ENCODE measurements at places on chromosomes 1 and 21. TPM values are rescaled to one million over a fixed set of nuclear protein-coding genes. Genes with fewer than 3 reads are reported as not detected.
A peak's percentile ranks its signal among the peaks of the same experiment; 100 is the strongest.

The KRTAP10-10 gene
- not detected for total RNA-seq

The CFAP45 gene
- total RNA-seq, result 4.2 TPM

The VAV3 gene
- total RNA-seq, result 5.7 TPM

The NOS1AP gene
- total RNA-seq, result 1.8 TPM

The MYOC gene
- not detected for total RNA-seq

The KCNAB2 gene
- 31.6 TPM for total RNA-seq

DNA sequence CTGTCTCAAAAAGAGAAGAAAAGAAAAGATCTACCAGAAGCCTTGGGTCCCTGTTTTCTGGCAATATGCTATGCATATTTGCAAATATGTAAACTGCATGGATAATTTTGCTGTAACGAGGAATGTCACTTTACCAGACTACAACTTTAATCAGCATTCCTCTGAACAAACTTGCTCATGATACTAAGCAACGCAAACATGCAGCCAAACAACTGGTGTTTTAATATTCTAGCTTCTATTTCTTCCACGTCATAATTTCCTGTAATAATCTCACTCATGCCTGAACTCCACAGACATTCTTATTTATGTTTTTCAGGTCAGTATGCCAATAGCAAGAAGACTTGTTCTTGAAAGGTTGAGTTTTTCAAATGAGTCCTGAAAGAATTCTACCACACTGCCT, 114.1 kb downstream of the SIM2 start:
- DNase-seq, result no peak

- DNase-seq, result no peak
Observed at GRCh38 chr1:205422993-205423642, 1.3 kb upstream of the LEMD1 start.

DNA sequence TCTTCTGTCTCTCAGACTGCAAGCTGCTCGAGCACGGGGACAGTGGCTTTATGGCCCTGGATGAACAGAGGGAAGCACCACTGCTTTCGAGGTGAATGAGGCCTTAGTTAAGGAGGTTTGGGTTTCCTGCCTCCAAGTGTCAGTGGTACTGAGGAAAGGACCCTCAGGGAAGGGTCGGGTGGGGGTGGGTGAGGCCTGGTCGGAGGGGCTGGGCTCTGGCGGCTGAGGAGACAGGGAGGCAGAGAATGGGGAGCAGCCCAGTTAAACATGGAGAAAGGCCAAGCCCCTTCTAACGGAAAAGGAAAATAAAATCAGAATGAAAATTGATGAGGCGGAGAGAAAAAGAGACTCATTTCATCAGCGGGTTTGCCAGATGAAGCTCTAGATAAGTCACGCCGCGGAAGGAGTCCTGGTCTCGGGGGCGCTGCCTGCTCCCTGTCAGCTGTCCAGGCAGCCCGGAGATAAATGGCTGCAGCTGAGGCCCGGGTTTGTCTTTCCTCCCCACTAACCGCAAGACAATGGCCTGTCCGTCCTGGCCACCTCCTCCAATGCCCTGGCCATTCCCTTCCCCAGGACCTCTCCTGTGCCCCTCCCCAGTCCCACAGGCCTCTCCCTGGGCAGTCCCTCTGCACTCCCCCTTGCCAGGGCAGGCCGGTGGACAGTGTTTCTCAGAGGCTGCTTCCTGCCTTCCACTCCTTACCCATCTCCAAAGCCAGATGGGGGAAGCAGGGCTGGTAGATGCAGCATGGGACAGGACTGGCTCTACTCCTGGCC, 55.2 kb downstream of the LRRN2 start:
- no peak for DNase-seq

DNA sequence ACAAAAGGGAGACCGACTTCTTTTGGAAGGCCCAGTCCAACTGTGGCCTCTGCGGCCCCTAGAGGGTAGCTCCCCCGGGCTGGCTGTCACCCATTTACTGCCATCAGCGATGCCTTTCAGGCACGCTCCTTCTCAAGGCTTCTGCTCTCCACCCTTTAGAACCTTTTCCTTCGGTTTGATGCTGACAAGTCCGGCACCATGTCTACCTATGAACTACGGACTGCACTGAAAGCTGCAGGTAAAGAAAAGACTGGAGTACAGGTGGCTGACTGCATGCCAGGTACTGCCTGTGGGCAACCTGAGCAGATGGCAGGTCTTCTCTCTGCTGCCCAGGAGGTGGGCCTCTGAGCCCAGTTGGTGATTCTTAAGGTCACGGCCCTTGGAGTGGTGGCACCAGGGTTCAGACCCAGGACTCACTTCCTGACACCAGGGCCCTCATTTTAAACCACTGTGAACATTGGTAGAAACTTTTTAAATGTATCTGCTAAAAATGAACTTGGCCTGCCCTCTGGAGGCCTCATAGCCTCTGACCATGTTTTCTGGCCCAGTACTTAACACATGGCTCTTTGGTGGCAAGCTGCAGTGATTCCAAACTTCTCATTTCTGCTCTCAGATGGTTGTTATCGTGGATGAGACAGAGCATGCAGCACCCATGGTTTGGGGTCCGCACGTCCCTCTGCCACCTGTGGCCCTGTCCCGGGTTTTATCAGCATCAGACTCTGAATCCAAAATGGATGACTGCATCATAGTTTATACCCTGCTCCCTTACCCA, 45.7 kb downstream of the CAPN9 start:
- DNase-seq, result no peak

GRCh38 chr1:41225495-41225894, 16.6 kb downstream of the SCMH1 start:
- no peak for DNase-seq

- no peak for DNase-seq
Observed at GRCh38 chr1:9435153-9435636, 104.1 kb upstream of the SLC25A33 start.

GRCh38 chr21:25330266-25330665, 277.0 kb downstream of the MRPL39 start:
- DNase-seq, result no peak

GRCh38 chr1:41670217-41670957, 185.9 kb upstream of the EDN2 start:
- peak; percentile 79 for DNase-seq

- DNase-seq, result no peak
Observed at GRCh38 chr1:25487628-25488027, 55.8 kb upstream of the LDLRAP1 start.

DNA sequence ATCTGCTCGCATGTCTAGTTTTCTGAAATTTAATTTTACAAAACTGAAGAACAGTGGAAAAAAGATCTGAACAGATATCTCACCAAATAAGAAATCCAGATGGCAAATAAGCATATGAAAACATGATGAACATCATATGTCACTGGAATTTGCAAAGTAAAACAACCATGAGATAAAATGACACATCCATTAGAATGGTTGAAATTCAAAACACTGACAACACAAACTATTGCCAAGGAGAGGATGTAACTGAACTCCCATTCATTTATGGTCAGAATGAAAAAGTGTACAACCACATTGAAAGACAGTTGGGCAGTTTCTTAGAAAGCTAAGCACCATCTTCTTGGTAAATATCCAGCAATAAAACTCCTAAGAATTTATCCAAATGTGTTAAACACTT, 312.7 kb upstream of the NCAM2 start:
- DNase-seq, result no peak

GRCh38 chr1:26378088-26378878, 5.7 kb upstream of the ZNF683 start:
- DNase-seq, result peak; percentile 98

DNA sequence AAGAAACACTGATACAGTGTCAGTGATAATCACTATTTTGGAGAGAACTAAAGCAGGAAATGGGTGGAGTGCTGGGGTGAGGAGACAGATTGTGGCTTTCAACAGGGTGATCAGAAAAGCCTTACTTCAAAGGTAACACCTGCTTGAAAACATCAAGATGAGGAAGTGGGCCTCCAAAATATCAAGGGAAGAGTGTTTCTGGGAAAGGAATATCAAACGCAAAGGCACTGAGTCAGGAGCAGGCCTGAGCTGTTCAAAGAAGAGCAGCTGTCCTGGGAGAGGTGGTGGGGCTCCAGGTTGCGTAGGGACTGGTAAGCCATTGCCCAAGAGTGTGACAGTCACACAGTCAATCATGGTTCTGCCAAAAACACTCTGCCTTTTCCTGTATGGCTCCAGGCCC, 47.1 kb upstream of the ATP1A1 start:
- no peak for DNase-seq

GRCh38 chr1:56423716-56424115, 155.6 kb downstream of the PLPP3 start:
- DNase-seq, result no peak

- DNase-seq, result peak; percentile 44
Observed at GRCh38 chr1:160519642-160520435, 3.2 kb downstream of the SLAMF6 start.

DNA sequence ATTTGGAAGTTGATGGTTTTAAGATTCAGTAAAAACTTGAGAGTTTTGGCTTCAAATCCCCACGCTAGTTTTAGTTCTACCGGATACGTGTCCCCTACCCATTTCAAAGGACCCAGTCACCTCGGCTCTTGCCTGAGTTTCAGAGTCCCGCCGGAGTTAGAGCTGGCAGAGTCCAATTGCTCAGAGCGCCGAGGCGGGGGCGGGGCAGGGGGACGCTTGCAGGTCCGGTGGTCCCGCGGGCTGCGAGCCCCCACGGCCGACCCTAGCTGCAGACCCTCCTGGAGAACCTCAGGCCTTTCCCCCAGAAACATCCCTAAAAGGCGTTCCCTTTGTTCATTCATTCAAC, 765 bp upstream of the VPS45 start:
- no peak for DNase-seq

DNA sequence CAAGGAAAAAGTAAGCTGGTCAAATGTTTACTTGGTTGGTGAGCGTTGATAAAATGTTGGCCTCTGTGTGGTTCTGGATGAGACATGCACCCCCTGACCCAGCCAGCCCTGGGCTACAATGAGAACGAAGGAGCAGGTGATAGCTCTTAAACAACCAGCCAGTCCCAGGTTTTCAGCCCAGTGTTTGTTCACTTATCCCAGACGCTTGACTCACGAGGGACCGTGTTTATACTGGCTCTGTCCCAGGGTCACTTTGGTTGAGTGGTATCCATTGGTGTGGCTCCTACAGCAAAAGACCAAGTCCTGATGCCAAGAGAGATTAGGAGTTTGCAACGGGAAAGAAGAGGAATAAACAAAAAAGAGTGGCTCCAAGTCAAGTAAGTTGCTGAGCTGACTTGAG, 86.9 kb downstream of the KCNJ15 start:
- peak; percentile 71 for DNase-seq

DNA sequence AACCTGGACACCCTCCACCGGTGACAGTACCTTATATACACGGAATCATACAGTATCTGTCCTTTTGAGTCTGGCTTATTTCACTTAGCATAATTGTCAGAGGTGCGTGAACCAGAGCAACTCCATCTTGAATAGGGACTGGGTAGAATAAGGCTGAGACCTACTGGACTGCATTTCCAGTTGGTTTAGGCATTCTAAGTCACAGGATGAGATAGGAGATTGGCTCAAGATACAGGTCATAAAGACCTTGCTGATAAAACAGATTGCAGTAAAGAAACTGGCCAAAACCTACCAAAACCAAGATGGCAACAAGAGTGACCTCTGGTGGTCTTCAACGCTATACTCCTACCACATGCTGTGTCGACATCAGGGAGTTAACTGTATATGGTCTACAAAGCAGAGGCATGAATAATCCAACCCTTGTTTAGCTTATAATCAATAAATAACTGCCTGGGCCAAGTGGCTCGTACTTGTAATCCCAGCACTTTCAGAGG, 1.4 kb upstream of the FDPS start:
- peak; percentile 62 for DNase-seq

- DNase-seq, result no peak
Observed at GRCh38 chr1:94912263-94913184, 14.4 kb downstream of the CNN3 start.
